ENCODE measurements at places on chromosomes 3 and 15.

DNA sequence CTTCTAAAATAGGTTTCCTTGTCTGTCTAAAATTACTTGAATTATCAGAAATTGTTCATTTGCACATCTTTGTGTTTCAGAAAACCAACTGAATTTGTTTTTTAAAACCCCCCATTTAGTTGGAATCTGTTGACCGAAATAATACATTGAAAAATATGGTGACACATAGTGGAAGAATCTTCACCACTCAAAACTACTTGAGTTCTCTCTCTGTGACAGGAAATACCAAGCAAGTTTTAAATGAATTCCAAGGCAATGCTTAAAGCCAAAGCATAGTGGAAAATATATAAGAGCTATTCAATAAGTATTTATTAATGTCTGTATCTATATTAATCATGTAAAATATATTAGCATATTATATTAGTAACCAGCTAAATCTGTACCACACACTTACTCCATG, 224.9 kb upstream of the COL8A1 start:
- no peak for DNase-seq

DNA sequence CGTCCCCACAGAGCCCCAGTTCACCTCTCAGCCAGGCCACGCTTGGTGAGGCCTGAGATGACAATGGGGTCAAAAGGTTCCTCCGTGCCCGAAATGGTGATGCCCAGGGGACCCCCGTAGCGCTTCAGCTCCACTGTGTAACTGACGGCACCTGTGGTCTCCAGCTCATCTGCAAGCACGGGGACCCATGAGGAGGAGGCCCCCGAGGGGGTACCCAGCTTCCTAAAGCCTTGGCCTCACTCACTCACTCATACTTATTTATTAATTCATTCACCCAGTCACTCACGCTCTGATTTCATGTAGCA, 30.4 kb downstream of the GRIP2 start:
- no peak for DNase-seq

- DNase-seq: no peak
Measured at GRCh38 chr3:50926868-50927267, 252.1 kb downstream of the DOCK3 start.

DNA sequence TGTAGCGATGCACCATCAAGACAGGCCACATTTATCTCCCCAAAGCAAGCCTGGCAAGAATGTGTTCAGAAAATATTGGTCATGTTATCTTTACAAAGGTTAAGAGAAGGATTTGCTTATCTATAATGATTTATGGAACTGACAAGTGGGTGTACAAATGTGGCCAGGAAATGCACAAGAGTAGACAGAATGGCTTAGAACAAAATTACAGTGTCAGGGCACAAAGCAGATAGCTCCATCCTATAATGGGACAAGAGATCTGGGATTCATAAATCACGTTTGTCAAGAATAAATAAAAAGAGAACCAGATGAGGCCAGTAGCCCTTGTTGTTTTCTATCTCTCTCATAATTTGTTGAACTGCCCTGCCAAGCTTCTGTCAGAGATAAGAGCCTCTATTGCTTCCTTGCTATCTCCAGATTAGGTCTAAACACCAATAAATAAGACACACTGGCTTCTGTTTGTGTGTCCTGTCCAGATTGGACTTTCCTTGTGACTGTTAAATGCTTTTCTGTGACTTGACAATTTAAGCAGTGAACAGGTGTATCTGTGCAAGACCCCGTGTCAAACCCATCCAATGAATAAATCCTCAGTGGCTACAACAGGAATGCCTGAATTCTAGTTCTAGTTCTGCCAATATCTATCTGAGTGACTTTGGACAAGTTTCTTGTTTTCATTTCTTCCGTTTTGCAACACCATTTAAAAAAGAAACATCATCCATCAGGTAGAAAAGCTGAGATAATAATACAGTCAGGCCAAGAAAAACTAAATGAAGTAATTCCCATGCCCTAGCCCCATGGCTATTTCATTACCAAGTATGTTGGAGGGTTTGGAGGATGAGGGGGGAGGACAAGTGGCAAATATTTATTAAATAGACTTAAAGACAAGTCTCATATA, 157.2 kb downstream of the DCLK3 start:
- no peak for DNase-seq

DNA sequence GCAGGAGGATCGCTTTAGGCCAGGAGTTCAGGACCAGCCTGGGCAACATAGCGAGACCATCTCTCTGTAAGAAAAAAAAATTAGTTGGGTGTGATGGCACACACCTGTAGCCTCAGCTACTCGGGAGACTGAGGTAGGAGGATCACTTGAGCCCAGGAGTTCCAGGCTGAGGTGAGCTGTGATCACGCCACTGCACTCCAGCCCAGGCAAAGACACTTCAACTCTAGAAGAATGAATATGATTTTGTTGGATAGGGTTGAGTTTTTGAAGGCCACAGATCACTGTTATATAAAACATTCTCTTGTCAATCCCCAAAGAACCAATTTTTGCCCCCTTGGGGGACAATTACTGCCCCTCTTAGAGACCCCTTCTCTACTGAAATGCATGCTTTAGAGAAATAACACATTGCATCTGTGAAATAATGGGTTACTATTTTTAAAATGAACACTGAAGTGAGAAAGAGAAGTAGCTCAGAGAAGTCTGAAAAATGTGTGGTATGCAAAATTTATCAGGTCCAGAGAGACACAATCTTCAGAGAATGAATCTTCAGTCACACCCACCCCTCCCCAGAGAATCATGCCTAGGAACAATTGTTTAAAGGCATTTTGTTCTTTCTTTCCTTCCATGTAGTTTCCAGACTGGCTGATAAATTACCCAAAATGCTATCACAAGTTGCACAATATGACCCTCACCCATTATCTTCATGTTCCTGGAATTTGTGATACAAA, 42.7 kb downstream of the METTL6 start:
- no peak for DNase-seq

DNA sequence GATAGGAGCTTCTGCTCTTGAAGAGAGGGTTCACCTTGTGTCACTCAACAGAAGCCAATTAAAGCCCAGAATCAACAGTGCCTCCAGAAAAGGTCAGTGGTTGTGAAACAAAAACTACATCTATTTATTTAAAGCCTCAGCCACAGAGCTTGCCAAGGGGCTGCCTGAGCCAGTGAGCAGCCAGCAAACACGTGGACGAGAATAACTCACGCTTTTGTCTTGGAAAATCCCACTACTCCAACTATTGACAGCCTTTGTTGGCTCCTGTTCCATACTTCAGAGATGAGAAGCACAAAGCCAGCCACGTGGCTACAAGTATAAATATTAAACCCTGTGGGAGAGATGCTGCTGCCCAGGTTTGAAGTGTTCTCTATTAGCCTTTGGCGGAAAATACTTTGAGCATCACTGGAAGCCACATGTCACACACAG, 10.3 kb downstream of the GPR156 start:
- no peak for DNase-seq

DNA sequence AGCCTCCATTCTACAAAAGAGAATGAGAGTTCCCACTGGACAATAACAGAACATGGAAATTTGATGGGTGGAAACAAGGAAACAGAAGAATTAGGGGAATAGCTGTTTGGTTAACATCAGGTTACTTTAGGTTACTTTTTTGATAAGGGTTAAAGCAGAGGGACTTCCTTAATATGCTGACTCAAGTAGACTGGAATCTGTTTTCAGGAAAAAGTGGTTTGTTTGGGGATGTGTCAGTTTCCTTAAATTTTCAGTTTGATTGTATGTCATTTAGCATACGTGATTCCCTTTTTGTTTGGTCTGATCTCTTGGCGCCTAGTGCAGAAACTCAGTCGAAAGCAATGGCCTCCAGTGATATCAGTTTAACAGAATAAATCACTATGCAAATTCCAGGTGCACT, 411.8 kb upstream of the GRM7 start:
- no peak for DNase-seq

DNA sequence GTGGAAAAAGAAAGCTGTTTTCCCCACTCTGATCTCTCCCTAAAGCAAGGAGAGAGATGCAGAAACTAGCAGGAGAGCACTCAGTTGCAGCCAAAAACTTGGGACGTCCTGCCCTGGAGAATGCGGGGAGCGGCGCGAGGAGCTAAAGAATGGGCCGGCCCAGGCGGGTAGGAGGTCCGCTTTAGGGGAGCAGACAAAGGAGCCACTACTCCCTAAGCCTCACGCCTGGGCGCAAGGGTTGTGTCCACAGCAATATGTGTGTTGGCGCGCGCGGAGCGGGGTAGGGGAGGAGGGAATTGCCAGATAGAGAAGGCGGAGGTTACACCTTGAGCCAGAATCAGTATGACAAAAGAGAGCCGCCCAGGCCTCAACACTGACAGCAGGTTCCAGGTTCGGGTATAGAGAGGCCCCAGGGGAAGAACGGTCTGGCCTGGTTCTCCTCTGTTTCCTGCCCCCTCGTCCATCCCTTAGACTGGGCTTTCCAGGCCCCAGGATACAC, 2.9 kb downstream of the WNT5A start:
- DNase-seq: no peak

- DNase-seq: no peak
Measured at GRCh38 chr3:189166321-189166720, 5.5 kb upstream of the TPRG1 start.

GRCh38 chr3:14524311-14524711, 15.8 kb downstream of the GRIP2 start:
- no peak for DNase-seq

- no peak for DNase-seq
Measured at GRCh38 chr3:87958289-87958688, 100.5 kb downstream of the CGGBP1 start.

GRCh38 chr3:111768571-111769100, 90.4 kb upstream of the PHLDB2 start:
- no peak for DNase-seq

GRCh38 chr15:68370768-68371151, 61.2 kb downstream of the ITGA11 start:
- DNase-seq: no peak

DNA sequence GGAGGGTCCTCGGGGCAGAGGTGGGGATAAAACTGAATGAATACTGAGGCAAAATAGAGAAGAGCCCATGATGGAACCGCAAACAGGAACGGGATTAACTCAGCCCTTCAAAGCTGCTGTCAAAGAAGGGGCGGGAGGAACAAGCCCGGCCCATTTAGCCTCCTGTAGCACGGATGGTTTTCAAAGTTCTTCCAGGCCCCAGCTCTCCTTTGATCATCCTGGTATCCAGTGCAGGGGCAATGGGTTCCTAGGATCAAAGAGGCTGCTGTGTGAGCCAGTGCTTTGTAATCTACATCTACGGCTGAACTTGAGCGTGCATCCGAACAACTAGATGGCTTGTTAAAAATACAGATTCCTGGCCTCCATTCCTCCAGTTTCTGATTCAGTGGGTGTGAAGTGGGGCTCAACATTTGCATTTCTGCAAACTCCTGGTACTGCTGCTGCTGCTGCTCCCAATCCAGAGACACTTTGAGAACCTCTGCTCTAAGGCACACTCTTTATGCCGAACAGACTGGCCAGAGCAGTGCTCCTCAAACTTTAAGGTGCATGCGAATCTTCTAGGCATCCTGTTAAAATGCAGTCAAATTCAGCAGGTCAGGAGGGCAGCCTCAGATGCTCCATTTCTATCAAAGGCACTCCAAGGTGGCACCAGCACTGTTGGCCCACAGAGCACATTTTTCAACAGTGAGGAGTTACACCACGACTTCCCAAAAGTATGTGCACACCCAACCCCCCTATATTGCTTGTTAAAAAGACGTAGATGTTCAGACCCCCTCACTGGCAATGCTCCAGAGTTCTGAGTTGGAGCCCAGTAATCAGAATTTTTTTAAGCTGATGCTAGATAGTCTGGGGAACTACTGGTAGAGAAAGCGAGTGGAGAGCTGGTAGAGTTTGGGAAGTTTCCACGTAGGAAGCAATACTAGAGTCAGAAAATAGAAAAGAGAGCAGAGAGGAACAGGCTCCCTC, 5.6 kb downstream of the GALNT15 start:
- DNase-seq: no peak

- no peak for DNase-seq
Measured at GRCh38 chr3:139561959-139562676, 22.6 kb upstream of the RBP1 start.

- DNase-seq: no peak
Measured at GRCh38 chr3:133830071-133830470, 24.5 kb downstream of the SRPRB start.

DNA sequence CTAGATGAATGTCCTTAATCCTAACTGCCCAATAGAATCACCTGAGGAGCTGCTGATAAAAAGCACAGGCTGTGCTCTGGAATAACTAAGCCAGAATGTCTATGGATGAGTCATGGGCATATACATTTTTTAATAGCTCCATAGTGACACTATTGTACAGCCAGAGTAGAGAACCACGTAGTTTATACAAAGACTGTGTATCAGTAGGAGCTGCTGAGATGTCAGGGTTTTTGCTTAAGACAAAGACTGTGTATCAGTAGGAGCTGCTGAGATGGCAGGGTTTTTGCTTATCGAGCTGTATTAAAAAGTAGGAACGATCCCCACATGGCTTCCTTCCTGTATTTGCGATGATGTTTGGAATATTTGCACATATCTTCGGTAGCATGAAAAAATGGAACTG, 137.4 kb downstream of the SV2B start:
- no peak for DNase-seq

- no peak for DNase-seq
Measured at GRCh38 chr3:194541483-194541882, 54.7 kb upstream of the ATP13A3 start.

DNA sequence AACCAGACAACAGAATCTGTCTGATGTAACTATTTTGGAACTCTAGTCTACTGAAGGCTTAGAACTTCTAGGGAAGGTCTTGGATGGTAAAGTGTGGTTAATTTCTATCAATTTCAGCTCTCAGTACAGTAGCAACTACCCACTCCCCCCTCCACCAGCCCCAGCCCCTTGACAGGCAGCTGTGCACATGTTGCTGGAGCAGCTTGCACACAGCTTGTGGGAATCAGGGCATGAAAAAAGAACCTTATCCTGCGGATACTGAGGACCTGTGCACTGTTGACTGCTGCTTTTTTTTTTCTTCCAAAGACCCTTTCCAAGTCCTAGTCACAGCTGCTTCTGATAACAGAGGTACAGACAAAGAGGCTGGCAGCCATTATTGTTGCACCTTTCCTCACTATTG, 81.5 kb upstream of the UBP1 start:
- no peak for DNase-seq

DNA sequence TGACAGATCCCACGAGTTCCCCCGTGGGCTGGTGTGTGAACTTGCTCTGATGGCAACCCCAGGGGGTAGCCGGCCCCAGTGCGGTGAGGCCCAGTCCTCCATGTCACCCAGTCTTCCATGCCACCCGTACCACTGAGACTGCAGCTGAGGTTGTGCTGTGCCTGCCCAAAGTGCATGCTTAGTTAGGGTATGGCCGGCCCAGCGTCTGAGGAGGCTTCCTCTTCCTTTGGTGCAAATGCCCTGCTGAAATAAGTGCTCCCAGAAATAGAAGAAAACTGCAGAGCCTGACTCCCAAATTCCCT, 31.5 kb downstream of the MGLL start:
- no peak for DNase-seq

GRCh38 chr15:88693191-88693590, 54.4 kb downstream of the ISG20 start:
- DNase-seq: no peak

GRCh38 chr3:150825916-150826377, 63.0 kb upstream of the SIAH2 start:
- no peak for DNase-seq

GRCh38 chr3:76811418-76811817, 228.5 kb upstream of the ROBO2 start:
- no peak for DNase-seq

GRCh38 chr15:64905119-64905831, 6.4 kb upstream of the ANKDD1A start:
- DNase-seq: peak; percentile 74

Measured in stimulated activated CD8-positive, alpha-beta memory T cell treated with anti-CD3 and anti-CD28 coated beads, Interleukin-4, amount 100 ng/mL, for 24 hours (primary cell).